ENCODE measurements at places on chromosomes 6 and 20.

- peak; percentile 33 for DNase-seq
Measured at GRCh38 chr6:31794866-31795615, 511 bp downstream of the VARS1 start.

GRCh38 chr20:37454636-37455385, 66.2 kb upstream of the NNAT start:
- DNase-seq = no peak

GRCh38 chr6:139702706-139703105, 328.3 kb upstream of the CITED2 start:
- DNase-seq = no peak

- DNase-seq = no peak
Measured at GRCh38 chr20:39025883-39026282, 63.7 kb downstream of the DHX35 start.

DNA sequence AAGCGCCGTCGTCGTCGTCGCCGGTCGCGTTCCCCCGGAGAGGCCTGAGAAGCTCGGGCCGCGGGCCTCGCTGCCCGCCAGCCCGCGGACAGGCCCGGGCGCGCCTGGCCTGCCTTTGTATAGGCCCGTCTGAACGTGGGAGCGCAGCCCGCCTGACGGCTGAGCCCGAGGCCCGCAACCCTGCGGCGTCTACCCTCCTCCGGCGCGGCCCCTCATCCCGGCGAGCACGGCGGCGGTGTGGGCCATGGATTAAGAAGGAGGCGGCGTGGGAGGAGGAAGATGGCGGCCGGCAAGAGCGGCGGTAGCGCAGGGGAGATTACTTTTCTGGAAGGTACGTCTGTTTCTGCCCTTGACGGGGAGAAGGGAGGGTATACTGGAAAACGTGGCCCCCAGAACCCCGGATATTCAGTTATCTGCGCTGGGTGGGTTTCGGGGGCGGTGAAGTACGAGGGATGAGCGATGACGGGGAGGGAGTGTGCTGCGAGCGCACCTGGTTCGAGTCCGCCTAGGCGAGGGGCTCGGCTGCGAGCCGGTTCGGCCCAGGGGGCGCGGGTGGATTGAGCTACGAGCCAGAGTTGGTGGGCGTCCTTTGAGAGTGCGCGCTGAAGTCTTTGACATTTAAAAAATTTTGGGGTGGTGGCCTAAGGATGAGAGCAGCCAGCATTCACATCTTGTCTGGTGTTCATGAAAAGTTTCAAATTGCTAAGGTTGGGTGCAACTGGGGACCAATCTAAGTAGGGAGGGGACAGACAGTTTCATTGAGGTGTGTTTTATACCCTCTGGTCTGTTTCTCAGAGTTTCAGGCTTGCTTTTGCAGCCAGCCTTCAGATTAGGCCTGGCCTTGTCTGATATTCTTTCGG, 796 bp downstream of the SENP6 start:
- DNase-seq = peak; percentile 70

- DNase-seq = no peak
Measured at GRCh38 chr20:63099456-63100173, 92.9 kb upstream of the BHLHE23 start.

DNA sequence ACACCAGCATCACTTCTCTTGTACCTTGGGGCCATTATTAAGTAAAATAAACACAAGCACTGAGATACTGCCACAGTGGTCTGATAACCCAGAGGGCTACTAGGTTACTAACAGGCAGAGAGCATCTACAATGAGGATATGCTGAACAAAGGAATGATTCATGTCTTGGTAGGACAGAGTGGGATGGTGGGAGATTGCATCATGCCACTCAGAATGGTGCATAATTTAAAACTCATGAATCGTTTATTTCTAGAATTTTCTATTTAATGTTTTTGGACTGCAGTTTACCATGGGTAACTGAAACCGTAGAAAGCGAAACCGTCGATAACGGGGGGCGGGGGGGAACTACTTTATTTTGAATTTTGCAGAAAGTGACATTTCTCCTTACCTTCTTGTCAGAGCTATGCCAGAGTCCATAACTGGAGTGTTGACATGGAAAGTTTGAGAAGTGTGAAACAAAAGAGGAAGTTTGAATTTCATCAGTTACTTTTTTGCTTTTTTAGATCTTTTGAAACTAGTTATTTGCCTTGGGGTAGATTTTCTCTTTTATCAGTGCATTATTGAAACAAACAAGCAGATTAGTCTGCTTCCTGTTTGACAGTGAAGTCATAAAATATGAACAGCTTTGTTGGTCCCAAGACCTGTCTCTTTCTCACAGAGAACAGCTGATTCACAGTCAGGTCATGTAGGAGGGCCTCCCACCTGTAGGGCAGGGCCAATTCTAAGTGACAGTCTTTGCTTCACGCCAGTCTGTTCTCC, 124.9 kb downstream of the KLHL32 start:
- DNase-seq = no peak

DNA sequence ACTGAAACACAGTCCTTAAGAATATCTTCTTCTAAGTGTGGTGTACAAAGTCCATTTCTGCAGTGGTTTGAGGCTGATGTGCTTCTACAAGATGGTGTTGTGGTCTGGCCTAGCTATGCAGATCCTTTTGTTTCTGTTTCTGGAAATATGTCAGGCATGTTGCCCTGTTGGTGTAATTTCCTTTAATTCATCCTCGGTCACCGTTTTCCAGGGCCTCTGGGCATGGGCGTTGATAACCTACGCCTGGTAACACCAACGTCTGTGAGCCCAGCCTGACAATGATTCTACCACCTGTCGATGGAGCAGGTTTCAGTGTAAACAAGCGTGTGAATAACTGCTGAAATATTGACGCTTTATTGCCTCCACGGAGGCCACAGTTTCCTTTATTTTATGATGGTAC, 33.3 kb upstream of the AFDN start:
- DNase-seq = no peak

GRCh38 chr6:44012078-44012493, 115.2 kb downstream of the MRPL14 start:
- no peak for DNase-seq

DNA sequence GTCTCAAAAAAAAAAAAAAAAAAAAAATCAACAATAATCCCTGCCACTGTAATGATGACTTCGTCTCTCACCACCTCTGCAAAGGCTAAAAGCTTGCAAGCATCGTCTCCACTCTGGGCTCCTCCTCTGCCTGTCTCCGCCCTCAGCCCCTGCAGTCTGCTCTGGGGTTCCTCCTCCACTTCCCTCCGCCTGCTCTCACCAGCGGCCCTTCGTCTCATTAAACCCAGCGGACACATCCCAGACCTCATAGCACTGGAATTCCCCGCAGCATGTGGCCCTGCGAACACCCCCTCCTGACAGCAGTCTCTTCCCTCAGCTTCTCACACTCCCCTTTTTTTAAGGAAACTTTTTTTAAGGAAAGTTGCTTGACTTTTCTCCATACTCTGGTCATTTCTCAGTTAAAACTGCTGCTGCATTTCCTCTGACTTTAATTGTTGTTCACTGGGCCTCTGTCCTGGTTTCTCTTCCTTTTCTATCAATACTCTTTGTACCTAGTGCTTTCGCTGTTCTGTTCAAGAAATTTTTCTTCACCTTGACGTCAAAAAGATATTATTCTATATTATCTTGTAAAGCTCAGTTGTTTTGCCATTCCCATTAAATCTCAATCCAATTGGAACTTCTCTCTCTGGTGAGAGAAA, 70.9 kb upstream of the PLEKHG1 start:
- peak; percentile 60 for DNase-seq

- DNase-seq = no peak
Measured at GRCh38 chr6:158085261-158086053, 82.6 kb downstream of the SERAC1 start.

DNA sequence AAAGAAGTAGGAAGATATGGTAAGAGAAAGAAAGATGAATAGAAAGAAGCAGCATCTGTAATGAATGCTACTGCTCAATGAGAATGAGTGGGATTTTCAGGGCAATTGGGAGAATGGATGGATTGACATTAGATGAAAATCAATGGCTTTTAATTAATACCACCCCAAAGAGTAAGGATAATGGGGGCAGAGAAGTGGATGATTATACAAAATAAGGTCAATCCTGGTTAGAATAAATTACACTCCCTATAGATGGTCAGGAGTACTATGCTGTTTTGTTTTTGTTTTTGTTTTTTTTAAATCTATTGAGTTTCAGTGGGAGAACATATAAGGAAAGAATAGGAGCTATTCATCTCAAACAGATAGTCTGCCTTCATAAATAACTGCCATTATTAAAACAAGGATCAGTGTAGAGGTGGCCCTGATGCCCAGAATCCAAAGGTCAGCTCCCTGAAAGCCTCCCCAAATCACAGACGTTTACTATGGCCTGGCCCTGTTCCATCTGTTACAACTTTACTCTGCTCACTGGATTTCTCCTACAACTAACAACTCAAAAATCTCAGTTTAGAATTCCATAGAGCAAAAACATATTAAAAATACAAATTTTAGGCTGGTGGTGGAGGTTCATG, 535.4 kb upstream of the NRSN1 start:
- DNase-seq = no peak

- no peak for DNase-seq
Measured at GRCh38 chr20:19114410-19114809, 98.0 kb upstream of the SLC24A3 start.

DNA sequence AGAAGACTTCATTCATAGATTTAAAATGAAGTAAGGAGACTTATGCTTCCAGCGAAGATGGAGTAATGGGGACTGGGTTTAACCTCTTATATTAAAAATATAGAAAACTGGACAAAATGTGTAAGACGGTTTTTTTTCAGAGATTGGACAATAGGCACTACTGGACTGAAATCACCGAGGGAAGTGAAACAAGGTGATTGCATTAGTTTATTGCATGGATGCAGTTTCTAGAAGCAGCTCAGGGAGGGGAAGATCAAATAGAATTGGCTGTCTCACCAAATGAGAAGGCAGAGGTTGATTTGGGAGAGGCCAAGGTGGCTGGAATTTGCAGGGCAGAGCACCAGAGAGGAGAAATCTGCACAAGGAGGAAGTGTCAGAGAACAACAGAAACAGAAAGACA, 162.6 kb downstream of the DNAH8 start:
- no peak for DNase-seq

DNA sequence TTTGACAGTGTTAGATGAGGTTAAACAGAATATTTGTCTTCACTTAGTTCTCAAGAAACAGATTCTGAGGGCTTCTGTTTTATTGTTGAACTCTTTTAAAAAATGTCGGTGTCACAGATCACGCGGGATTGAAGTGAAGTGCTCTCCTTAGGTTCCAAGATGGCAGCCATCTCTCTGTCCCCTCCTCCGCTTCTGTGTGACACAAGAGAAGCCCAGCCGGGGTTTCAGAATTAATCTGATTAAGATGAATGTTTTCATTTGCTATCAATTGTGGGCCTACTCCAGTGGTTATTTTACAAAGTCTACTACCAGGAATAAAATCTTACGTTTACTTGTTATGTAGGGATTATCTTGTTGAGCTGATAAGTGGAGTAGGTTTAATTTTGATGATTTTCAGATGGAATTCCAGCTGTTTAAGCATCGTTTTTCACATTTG, 10.9 kb downstream of the HIVEP1 start:
- DNase-seq = no peak

All from left ventricle myocardium superior (tissue), 1 donor.